Endothelial cell of umbilical vein (primary cell): ENCODE measurements at places on chromosomes 1 and 21. TPM values are rescaled to one million over a fixed set of nuclear protein-coding genes. Genes with fewer than 3 reads are reported as not detected.
A peak's percentile ranks its signal among the peaks of the same experiment; 100 is the strongest.

- no peak for DNase-seq
These were observed 807.8 kb downstream of the BRINP3 start for GRCh38 chr1:189669846-189670245.

DNA sequence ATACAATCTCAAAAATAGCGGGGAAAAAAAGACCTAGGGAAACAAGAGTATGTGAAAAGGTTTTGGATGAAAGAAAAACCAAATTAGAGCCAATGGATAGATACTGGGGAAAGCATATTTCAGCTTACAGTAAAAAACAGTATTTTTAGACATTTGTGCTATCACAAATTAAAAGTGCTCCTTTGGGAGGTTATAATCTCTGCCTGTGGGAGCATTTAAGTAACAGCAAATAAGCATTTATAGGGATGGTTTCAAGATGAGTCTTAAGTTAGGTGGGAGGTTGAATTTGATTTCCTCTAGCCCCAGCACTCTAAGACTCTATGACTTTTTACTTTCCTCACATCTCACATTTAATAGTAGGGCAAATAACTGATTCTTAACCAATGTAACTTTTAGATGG, 79.6 kb upstream of the SLFNL1 start:
- no peak for DNase-seq

- no peak for DNase-seq
These were observed 12.6 kb upstream of the ALG14 start for GRCh38 chr1:95085376-95085775.

DNA sequence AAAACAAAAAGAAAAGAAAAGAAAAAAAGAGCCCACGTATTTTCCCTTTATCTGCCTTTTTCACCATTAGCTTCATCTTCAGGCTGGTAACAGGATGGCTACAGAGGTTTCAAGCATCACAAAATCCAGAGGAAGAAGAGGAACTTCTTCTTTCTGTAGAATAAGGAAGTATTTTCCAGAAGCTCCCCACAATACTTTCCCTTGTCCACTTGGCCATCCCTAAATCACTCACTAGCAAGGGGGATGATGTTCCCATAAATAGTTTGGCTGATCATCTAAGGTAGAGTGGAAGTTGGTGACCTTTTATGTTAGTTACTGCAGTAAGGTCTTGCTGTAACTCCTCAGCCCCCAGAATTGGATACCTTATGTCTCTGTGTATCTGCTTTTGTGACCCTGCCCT, 45.1 kb upstream of the RNF11 start:
- no peak for DNase-seq

DNA sequence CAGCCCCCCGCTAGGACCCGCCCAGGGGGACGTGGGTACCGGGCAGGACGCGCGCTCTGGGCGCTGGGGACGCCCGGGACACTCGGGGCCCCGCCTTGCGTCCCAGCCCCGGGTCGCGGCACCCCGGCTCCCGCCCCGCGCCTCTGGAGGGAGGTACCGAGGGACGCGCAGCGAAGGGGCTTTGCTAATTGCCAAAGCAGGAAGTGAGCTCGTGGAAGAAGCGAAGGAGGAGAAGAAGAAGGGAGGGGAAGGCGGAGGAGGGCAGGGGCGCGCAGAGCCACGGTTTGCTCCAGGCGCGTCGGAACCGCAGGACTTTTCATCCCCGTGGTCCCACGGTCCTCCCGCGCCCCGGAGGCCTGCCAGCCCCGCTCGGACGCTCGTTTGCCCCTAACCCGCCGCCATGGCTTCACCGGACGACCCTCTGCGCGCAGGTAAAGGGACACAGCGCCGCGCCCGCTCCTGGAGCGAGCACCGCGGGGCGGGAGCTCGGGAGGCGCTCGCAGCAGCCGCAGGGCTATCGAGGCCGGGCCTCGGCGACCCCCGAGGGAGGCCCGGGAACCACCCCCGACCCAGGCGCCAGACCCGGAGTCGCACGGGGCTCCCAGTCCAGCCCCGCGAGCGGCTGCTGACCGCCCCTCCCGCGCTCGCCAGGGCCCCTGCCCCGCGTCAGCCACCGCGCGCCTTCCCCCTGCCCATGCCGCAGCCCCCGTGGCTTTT, 1.3 kb downstream of the EDARADD start:
- no peak for DNase-seq

DNA sequence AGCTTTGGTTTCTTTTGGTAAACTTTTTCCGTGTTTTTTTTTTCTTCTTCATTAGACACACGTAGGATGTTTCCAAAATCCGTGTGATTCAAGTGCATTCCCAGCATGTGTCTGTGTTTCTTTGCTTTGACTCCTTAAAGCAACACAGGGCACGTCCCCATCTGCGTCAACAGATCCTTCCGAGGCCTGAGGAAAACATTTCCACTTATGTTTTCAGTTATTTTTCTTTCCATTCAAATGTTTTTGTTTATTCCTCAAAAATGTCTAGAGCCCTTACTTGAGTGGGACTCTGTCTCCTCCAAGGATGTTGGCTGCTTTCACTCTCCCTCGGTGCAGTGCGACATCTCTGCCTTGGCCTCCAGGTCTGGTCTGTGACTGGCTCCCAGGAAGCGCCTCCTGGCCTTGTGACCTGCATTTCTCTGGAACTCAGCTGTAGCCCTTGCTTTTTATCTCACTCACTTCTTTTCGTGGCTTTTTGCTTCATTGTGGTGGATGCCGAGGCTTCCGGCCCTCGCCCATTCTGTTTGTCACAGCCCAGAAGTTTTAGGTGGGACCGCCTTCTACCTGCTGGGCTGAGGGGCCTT, 31.3 kb upstream of the SLC19A1 start:
- DNase-seq: peak; percentile 14

GRCh38 chr1:47438165-47439016, 547 bp downstream of the FOXD2 start:
- DNase-seq: no peak

DNA sequence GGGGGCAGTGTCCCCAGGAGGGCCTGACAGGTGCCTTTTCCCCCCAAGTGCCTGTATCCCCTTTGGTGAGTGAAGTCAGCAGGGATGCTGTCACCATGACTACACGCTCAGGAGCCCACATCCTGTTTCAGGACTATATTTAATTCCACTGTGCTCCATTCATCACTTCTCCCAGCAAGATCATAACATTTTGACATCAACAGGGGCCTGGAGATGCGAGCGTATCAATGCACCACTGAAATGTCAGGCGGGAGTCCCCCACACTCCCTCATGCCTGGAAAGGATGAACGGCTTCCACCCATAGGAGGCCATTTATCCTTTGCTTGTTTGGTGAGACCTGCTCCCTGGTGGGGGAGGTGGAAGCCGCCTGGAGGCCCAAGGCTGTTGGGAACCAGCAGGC, 119.1 kb downstream of the PTPRU start:
- DNase-seq: no peak

GRCh38 chr1:200831091-200831490, 41.7 kb upstream of the GPR25 start:
- DNase-seq: no peak

DNA sequence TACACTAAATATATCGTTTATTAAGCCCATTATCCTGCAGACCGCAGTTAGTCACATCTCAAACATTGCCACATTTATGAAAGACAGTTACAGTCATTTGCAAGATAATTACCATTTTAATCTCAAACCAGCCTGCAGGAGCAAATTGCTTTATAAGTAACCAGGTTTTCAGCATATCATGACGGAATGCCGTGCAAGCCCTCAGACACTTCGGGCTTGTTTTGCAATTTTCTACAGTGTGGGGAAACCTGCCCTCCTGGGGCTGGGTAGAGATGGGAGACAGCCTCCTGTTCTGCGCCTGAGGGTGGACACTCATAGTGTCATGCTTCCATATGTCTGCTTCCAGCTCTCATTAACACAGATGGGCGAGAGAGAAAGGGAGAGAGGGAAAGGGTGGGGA, 563.9 kb downstream of the NPHP4 start:
- no peak for DNase-seq

DNA sequence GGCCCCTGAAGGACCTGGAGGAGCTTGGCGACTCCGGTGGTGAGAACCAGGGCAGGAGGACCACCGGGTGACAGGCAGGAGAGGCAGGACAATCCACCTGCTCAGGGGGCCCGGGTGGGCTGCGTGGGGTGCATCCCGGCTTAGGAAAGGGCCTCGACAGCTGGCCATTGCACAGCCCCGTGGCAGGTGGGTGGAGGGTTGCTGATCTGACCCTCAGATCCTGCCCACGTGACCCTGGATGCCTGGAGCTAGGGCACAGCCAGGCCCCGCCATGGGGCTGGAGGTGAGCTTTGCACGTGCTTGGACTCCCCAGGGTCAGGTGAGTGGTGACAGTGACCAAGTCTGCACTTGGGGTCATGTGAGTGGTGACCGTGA, 35.5 kb upstream of the SLC19A1 start:
- DNase-seq: no peak

DNA sequence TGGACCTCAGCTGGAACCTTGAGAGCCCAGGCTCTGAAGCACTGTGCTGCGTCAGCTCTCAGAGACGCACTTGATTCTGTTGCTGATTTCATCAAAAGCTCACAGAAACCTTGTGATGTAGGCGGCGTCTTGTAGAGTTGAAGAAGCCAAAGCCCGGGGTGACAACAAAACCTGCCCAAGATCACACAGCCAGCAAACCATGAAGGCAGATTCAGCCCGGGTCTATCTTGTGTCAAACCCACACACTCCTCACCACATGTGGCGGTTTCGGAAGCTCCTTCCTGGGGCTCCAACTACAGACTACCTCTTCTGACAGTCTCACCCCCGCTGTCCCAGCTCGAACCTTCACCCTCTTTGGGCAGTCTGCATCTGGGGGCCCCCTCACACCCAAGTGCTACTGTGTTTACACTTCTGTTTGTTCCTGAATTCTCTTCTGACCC, 50.4 kb downstream of the TENT5C start:
- no peak for DNase-seq

- no peak for DNase-seq
These were observed 11.2 kb upstream of the FGGY start for GRCh38 chr1:59285691-59286090.

GRCh38 chr1:188489336-188490112, 1660.8 kb downstream of the PLA2G4A start:
- peak; percentile 29 for DNase-seq

- no peak for DNase-seq
These were observed 89.9 kb upstream of the SSX2IP start for GRCh38 chr1:84780000-84780716.

GRCh38 chr1:109268431-109269211, 14.3 kb downstream of the PSRC1 start:
- no peak for DNase-seq

GRCh38 chr1:39892601-39893595, 8.8 kb downstream of the MYCL start:
- DNase-seq: peak; percentile 47

GRCh38 chr1:207009182-207009850, 23.2 kb downstream of the C1orf116 start:
- no peak for DNase-seq

DNA sequence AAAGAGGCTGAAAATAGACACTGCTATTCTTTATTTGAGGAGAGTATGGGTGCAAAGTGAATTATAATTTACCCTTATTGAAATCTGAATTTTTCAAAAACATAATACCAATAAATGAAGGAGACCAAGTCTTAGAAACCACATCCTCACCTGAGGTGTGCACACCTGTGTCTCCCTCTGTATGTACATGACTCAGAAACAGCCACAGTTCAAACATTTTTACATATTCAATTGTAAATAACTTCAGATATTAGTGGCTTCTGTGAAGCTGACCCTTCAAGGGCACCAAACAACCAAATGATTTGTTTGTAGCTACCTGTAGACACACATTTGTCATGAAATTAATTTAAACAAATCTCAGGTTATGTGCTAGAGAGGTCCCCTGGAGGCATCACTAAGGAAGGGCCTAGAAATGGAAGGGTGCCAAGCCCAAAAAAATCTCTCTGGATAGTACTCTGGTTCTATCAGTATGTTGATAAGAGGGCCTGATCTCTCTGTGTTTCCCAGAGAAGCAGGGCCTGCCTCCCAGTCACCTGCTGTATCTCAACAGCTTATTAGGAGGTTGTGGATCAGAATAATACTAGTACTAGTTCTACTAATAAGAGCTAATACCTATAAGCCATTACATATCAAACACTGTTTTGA, 28.1 kb downstream of the ERI3 start:
- no peak for DNase-seq

DNA sequence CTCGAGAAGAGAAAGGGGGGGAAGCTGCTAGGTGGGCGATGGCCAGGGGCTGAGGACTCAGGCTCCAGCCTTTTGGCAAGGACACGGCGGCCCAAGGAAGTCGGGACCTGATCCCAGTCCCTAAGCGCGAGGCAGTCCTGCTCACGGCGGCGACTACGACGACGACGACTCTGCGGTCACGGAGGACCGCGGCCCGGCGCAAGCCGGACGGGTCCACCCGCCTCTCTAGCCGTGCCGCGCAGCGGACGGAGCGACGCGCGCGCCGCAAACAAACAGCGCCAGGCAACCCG, 401 bp downstream of the WNT9A start:
- DNase-seq: peak; percentile 39

DNA sequence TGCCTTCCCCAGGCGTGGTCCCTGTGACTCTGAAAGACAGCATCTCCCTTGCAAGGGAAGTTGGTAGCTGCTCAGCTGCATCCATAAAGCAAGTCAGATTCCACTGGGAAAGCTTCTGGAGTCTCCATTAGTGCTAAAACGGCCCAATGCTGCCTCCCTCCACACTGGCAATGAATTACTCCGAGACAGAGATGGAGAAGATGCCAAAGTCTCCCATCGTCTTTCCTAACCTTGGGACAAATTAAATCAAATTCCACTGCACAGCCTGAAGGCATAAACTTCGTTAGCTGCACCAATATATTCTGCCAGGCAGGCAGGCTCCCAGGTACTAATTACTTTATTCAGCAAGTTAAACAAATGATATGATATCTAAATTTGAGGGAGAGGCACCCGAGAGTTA, 106.3 kb upstream of the GJB5 start:
- DNase-seq: no peak

GRCh38 chr1:219621047-219621786, 8.3 kb upstream of the ZC3H11B start:
- no peak for DNase-seq

DNA sequence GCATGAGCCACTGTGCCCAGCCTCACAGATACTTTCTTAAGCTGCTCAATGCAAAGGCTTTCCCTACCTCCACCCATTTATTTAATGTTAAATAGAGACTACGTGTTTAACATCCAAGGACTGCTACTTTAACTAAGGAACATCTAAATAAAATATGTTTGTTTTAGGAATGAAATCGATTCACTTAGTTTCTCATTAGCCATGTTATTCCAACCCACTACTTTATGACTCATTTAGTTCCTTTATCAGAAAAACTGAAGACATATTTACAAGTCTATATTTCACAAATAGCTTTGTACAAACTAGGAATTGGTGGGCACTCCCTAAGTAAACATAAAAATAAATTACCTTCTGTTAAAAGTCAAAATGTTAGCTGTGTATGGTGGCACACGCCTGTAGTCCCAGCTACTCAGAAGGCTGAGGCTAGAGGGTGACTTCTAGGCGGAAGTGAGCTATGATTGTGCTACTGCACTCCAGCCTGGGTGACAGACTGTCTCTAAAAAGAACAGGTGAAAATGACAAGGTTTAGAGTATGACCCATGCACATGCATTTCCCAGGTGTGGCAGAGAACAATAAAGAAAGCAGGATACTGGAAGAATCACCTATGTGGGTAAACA, 39.9 kb upstream of the AK4 start:
- DNase-seq: no peak

The LINGO4 gene
- not detected in 2 replicates for total RNA-seq

The SLC44A5 gene
- 1.6 TPM in 2 replicates for total RNA-seq

The XCL1 gene
- not detected in 2 replicates for total RNA-seq

The NUP210L gene
- total RNA-seq: 0.07 TPM in 1 of 2 replicates, not detected in the other

The MTARC2 gene
- total RNA-seq: 12.0 and 14.1 TPM in 2 replicates

The DMBX1 gene
- not detected in 2 replicates for total RNA-seq

The SLC9C2 gene
- 0.15 TPM in 1 of 2 replicates, not detected in the other for total RNA-seq

The PLD5 gene
- not detected in 2 replicates for total RNA-seq

The F13B gene
- not detected in 2 replicates for total RNA-seq

The OR13G1 gene
- total RNA-seq: not detected in 2 replicates

The NT5C1A gene
- not detected in 2 replicates for total RNA-seq

The CR1 gene
- total RNA-seq: not detected in 2 replicates

The TCHHL1 gene
- total RNA-seq: not detected in 2 replicates
